ENCODE measurements at places on chromosomes 12 and 14. TPM values are rescaled to one million over a fixed set of nuclear protein-coding genes. Genes with fewer than 3 reads are reported as not detected.

Gene GPR84
- total RNA-seq: not detected

Gene CIT
- total RNA-seq: 98.5 TPM

Gene AMN
- total RNA-seq: not detected

Gene TAS2R46
- 1.9 TPM for total RNA-seq

Gene CMA1
- not detected for total RNA-seq

Gene MEG3
- total RNA-seq: 7.3 TPM

Gene LMNTD1
- total RNA-seq: not detected

Gene DEGS2
- total RNA-seq: not detected

Gene OR6C1
- not detected for total RNA-seq

Gene GNB3
- 7.6 TPM for total RNA-seq

Gene TMTC1
- total RNA-seq: 16.1 TPM

Gene PTPRQ
- total RNA-seq: 0.07 TPM

Gene TWF1
- total RNA-seq: 69.2 TPM

Gene ADCY6
- total RNA-seq: 22.4 TPM

Gene LTB4R2
- total RNA-seq: 1.8 TPM

Gene RNASE1
- total RNA-seq: 5.7 TPM

Gene RNASE8
- total RNA-seq: not detected

Gene MGAT4C
- not detected for total RNA-seq

Gene HOXC9
- total RNA-seq: not detected

Gene C12orf42
- total RNA-seq: 1.1 TPM

Gene PMCH
- total RNA-seq: not detected

Gene SLC38A2
- total RNA-seq: 259 TPM

Gene KIF5A
- total RNA-seq: 7.9 TPM

Gene IL23A
- 0.31 TPM for total RNA-seq

Gene RD3L
- total RNA-seq: not detected

Gene SDR9C7
- 0.28 TPM for total RNA-seq

Measured in neural progenitor cell (in vitro differentiated cells).